CD4-positive, alpha-beta T cell treated with Interleukin-21 for 1 hour (primary cell): ENCODE measurements at places on chromosomes 12 and 14.

DNA sequence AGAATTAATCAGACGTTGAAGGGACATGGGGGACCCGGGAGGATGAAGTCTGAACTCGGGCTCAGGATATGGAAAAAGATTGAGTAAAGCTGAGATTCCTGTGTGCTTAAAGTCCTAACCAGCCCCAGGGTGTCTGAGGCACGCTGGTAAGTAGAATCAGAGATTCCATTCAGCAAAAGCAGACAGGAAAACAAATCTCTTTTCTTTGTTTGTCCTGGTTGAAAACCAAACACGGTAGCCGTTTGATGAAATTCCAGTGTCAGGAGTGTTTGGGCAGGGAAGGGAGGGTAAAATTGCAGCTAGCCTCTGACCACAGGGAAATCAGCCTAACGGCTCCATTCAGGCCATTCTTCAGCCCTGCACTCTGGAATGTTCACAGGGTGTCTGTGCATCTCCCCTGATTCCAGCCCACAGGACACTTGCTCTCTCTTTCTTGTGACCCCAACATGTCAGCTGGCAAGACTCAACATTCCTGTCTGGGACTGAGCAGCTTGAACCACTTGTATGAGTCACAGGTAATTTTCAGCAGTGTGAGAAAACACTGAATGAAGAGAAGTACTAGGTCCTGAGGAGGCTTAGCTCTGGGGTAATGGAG lies 31.0 kb downstream of the NINJ2 start:
- DNase-seq, result no peak

GRCh38 chr12:109510196-109510595 lies 32.8 kb downstream of the UBE3B start:
- DNase-seq, result no peak

GRCh38 chr14:30179381-30180130 lies 251.9 kb upstream of the PRKD1 start:
- no peak for DNase-seq

GRCh38 chr12:50749459-50749882 lies 14.4 kb upstream of the ATF1 start:
- DNase-seq, result no peak

- DNase-seq, result no peak
Measured at GRCh38 chr14:96304956-96305355, 48.9 kb downstream of the BDKRB1 start.

DNA sequence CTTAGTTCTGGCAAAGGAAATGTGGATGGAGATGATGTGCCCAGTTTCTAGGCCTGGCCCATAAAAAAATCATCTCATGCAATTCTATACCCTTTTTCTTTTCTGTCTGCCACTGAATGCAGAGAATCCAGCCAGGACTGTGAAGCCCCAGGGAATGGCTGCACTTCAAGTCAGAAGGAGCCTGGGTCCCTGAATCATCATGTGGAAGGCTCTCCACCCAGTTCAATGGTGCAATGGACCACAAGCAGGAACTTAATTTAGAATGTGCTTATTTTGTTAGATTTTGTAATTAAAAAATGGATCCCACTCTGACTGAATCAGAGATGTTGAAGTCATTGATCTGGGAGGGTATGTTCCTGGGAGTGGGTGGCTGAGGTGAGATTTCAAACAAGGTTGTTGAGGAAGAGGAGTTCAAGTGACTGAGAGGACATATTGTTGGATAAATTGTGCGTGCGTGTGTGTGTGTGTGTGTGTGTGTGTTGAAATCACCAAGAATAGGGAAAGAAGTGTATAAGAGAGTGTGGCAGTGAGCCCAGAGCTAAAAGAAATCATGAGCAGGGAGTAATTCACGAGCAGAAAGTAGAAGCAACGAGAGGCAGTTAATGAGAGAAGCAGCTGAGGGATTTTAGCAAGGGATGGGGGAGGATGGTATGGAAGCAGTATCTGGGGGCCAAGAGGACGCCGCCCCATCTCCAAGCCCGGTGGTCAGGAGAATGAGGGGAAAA lies 125.4 kb downstream of the TMX1 start:
- no peak for DNase-seq
